ENCODE measurements at places on chromosomes 12 and 14. TPM values are rescaled to one million over a fixed set of nuclear protein-coding genes. Genes with fewer than 3 reads are reported as not detected.

The ASB2 gene
- 0.78 TPM for total RNA-seq

DNA sequence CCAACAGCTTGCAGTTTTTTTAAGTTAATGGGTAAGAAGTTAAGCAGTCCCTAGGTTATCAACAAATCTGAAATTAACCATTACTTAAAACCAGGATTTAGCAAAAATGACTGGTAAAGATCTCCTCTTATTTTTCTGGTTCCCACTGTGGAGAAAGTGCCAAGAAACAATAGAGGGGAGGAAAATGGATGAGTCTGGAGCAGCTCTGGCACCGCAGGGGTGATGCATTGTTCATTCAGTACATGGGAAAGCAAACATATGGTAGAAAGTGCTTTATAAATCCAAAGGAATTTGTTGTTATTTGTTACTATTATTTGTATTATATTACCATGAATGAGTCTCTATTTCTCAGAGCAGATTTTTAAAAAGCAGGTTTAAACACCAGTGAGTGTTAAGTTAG is 92.2 kb downstream of the DYRK2 start:
- DNase-seq: no peak

The SLC8A3 gene
- total RNA-seq: 4.0 TPM

The RAD51AP1 gene
- total RNA-seq: 55.1 TPM

DNA sequence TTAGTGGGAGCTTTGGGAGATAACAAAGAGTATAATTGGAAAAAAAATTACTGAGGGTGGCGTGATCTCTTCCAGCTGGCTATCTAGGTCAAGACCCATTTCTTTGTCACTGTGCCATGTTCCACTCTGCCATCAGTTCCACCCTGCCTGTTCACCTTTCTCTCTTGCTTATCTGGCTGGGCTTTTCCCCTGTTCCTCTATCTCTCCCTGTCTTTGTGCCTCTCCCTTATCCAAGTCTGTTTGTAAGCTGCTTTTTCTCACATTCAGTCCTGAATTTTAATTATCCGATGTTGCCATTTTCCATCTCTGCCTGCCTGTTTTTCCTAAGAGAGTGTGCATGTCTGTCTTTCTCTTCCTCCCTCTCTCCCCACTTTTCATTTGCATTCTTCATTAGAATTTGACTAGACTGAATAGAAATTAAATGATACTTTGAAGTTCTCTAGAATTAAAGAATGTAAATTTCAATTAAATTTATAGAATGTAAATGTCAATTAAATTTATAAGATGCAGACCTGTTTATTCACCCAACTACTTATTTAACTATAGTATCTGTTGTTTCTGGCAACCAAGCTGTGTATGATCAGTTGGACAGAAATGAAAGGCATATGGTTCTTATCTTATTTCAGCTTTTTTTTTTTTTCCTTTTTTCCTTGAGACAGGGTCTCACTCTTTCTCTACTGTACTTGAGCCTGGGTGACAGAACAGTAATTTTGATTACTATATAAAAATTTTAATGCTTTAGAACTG is 40.9 kb upstream of the A2ML1 start:
- DNase-seq: no peak
